Gastroesophageal sphincter (tissue), 4 donors: ENCODE measurements at places on chromosomes 6 and 20. TPM values are rescaled to one million over a fixed set of nuclear protein-coding genes. Genes with fewer than 3 reads are reported as not detected.

Gene SLC26A8
- not detected for total RNA-seq

DNA sequence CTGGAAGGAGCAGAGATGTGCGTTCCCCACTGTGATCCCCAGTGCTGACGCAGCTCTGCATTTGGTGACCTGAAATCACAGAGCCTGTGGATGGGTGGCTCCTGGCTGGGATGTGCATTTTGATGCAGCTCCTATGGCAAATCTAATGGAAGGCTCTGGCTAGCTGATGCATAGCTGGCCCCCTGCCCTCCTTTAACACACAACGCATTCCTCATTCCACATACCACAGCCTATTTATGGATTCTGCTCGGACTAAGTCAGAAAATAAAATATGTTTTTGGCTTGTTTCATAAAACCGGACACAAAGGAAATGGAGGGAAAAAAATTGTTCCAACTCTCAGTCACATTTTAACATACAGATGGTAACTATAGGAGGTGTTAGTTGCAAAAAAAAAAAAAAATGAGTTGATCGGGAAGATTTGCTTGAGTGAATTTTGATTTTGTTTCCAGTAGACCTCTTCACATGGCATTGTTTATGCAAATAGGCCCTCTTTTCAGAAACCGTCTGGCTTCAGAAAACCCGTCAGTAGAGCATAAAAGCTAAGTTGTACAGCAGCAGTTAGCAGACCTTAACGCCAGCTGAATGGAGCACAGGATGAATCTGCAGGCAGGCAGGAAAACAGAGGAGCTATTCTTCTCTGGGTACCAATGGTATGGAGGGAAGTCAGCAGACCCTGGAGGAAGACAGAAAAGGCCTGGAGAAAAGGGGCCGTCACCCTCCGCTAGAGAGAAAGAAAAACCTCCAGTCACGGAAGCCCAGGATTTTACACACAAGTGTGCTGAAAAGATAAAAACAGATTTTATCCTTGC, 215.4 kb downstream of the HDGFL1 start:
- no peak overlapping the region for H3K4me3 ChIP-seq
- no peaks in the 10 kb centered on the region for H3K36me3 ChIP-seq
- no peak overlapping the region for H3K27ac ChIP-seq

Gene FGD2
- 26.5 TPM for total RNA-seq

- no peaks in the 10 kb centered on the region for H3K27me3 ChIP-seq
- no peak overlapping the region for H3K4me3 ChIP-seq
Observed at GRCh38 chr6:152981219-152981618, 1.6 kb downstream of the FBXO5 start.
